ENCODE measurements at places on chromosomes 13 and 19.

DNA sequence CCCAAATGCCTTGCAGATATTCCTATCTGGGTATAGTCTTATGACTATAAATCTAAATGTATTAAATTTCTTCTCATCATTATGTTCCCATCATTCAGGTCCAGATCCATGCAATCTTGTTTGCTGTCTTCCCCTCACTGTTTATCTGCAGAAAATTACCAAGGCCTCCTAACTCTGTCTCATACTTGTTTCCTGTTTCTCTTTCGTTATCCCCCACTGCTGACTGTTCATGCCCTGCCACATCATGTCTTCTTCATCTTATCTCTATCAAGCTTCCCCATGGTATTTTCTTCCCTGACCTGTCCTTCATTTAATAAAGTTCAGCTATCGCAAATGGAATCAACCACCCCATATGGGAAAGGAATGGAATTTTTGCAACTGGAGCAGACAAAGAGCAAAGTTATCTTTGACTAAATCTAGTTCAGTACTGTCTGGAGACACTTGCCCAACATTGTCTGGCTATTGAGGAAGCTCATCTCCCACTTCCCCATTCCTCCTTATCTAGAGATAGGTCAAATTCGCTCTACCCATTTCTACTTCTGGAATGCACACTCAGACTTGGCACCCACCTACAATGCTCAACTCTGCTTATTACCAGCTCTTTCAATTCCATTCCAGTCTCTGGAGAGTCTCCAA, 1358.1 kb downstream of the EFNB2 start:
- no peak for DNase-seq

- DNase-seq, result no peak
Observed at GRCh38 chr19:42317535-42317934, 4.4 kb downstream of the TMEM145 start.

GRCh38 chr13:92187378-92187989, 789.1 kb downstream of the GPC5 start:
- DNase-seq, result no peak

DNA sequence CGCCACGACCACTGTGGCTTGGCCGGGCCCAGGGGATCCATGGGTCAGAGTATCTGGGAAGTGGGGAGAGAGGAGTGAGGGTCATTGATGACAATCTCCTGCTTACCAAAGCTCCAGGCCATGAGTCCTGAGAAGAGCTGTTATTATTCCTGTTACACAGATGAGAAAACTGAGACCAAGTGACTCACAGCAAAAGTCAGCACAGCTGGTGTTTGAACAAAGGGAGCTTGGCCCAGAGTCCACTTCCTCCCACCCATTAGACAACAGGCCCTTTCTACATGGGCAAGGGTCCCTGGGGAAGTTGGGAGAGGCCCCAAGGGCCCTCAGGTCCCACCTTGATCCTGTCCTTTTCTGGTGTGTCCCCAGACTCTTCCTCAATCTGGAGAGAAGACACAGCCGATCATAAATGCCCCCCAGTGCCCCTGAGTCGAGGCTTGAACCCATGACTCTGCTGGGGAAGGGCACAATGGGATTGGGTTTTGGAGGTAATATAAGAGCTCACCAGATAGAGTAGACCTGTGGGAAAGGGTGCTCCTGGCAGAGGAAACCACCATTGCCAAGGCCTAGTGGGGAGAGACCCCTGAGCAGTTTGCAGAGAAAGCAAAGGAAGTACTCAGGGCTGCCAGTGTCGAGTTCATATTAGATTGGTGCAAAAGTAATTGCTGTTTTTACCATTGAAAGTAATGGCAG, 6.8 kb downstream of the FUT6 start:
- no peak for DNase-seq

- no peak for DNase-seq
Observed at GRCh38 chr13:33204130-33204927, 81.2 kb downstream of the STARD13 start.

DNA sequence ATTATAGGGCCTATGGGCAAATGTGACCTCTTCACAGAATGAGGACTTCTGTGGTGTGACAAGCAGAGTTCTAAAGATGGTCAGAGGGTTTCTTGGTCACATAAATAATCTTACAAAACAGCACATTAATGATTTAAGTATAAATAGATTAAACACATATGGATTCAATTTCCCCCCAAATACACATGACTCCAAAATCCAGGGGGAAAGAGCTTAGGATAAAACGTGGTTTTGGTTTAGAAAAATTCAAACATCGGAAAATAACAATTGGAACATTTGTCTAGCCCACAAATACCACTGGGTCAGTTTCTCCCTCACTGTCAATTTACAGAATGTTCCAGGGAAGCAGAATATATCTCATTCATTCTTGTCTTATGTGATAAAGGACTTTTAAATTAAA, 283.1 kb downstream of the COG6 start:
- no peak for DNase-seq

DNA sequence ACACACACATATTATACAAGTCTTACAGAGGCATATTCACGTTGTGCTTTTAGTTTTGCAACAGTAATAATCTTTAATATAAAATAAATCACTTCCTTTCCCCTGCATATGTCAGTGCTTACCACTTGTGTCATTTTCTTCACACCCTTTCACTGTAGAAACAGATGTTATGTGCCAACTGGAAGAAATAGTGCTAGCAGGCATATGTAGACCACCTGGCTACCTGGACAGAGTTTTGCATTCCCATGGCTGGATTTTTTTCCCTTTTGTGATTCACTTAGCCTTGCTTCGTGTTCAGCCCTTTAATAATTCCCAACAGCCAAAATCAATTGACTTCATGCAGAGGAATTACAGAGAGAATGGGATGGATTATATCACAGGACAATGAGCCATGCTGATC, 399.1 kb upstream of the SPRY2 start:
- no peak for DNase-seq

DNA sequence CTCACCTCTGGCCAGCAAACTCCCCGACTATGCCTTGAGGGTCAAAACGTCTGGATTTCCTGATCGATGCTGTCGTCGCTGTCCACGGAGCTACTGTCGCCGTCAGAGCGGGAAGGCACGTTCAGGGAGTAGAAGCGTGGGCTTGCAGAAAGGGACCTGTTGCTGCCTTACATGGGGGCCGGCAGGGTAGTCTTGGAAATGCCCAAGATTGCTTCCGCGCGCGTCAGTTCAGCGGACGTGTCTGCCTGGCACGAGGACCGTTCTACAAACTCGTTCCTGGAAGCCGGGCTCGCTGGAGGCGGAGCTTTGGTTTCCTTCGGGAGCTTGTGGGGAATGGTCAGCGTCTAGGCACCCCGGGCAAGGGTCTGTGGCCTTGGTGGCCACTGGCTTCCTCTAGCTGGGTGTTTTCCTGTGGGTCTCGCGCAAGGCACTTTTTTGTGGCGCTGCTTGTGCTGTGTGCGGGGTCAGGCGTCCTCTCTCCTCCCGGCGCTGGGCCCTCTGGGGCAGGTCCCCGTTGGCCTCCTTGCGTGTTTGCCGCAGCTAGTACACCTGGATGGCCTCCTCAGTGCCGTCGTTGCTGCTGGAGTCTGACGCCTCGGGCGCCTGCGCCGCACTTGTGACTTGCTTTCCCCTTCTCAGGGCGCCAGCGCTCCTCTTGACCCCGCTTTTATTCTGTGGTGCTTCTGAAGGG, 15.4 kb downstream of the RB1 start:
- DNase-seq, result no peak

- no peak for DNase-seq
Observed at GRCh38 chr19:50361290-50362029, 4.0 kb downstream of the NAPSA start.

DNA sequence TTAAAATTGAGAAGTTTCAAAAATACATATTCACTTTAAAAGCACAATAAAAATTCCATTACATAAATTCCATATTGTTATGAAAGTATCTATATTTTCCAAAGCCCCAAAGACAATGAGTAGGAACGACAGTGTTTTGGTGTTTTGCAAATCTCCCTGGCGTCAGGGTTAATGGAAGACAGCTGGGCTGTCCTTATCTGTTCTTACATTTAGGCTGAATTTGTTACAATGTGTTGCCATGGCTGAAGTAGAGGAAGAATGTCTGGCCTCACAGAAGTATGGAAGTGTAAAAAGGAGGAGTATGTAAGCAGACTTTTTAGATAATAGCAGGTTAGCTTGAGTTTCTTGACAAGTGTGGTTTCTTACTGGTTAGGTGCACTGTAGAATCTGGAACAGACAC, 124.4 kb upstream of the SPATA13 start:
- DNase-seq, result no peak

DNA sequence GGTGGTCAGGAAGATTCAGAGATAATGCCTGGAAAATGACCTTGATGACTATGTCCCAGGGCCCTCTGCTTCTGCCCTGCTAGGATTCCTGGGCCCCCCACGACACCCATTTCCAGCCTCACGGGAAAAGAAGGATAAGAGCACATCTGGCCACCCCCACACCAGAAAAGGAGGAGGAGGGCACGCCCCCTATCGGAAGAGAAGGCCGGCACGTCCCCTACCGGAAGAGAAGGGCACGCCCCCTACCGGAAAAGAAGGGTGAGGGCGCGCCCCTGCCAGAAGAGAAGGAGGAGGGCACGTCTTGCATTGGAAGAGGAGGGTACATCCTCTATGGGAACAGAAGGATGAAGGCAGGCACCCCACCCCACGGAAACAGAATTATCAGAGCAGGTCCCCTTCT, 84.3 kb downstream of the IER2 start:
- DNase-seq, result peak; percentile 38

DNA sequence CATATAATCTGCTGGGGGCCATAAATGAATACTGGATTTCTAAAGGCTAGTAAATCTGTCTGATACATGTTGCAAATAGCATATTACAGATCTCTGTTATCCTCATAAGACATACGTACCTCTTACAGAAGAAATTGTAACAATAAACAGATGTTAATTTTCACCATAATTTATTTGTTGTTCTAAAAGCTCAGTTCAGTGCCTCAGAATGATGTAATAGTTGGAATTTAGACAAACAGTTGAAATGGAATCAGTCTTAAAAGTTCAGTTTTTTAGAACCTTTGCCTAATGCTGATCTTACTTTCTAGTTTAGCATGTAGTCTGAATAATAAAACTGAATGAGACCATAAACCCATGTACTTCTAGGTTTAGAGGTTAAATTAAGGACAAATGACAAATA, 43.1 kb downstream of the B3GLCT start:
- no peak for DNase-seq

DNA sequence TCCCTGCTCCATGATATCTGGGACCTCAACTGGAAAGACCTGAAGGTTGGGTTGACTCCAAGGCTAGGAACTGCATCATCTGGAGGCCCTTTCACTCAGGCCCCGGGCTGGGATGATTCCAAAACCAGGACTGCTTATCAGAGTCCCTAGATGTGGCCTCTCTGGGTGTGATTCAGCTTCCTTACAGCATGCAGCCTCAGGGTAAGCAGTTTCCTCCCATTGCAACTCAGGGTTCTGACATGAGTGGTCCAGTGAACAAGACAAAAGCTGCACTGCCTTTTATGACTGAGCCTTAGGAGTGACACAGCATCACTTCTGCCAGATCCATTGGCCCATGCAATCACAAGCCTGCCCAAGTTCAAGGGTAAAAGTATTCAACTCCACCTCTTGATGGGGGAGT, 502.8 kb downstream of the COG6 start:
- no peak for DNase-seq

- no peak for DNase-seq
Observed at GRCh38 chr13:39417131-39417530, 185.9 kb downstream of the LHFPL6 start.

DNA sequence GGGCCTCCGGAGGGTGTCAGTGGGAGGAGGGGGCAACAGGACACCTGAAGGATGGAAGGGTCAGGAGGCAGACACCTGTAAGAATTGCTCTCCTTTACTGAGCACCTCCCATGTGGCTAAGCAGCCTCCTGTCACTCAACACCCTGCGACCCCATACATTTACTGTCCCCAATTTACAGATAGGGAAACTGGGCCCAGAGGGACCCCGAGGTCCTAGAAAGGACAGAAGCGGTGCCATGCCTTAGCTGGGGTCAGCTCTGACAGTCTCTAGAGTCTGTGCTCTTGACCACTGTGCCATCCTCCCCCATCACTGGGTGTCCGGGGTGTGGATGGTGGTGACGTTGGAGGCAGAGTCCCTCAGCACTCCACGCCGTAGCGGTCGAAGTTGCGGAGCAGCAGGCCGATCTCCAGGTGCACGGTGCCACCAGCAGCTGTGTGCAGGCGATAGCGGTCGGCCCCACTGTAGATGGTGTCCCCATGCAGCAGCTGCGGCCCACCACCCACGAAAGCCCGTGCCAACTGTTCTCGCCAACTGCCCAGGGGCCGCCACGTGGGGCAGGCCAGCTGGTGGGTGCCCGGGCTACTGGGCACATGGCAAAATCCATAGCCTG, 726 bp upstream of the TGFB1 start:
- no peak for DNase-seq

GRCh38 chr13:37141011-37141410, 35.5 kb upstream of the CSNK1A1L start:
- no peak for DNase-seq

DNA sequence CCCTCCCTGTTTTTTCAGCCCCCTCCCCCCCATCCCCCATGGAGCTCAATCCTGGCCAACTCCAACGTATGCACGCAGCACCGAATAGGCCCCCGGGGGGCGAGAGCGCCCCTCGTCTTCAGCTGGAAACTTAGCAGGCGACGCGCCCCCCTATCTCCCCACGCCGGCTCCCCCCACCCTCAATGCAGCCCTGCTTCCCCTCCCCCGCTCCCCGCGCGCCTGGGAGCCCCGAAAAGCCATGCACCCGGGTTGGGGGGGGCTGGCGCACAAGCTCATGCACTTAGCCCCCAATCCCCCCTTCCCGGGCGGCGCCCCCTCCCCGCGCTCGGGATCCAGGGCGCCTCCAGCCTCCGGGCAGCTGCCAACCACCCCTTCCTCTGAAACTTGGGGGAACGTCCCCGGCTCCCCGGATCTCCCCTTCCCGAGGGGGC, 508 bp downstream of the ZBTB7A start:
- no peak for DNase-seq

DNA sequence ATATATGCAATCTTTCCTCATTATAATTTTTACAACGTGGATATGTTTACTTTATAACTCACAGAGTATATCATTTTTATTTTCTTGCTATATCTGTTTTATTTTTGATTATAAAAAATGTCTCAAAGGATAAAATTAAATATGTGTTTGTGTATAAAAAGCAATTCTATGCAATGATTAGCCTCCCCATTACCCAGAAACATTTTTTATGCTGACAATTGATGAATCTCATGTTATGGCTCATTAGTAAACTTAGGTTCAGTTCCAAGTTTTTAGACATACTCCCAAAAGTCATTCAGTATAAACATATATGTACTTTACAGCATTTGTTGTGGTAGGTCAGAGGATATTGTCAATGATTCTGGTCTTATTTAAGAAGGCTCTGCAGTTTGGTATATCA, 540.1 kb upstream of the SPRY2 start:
- DNase-seq, result no peak

GRCh38 chr13:25420161-25420560, 48.4 kb downstream of the ATP8A2 start:
- DNase-seq, result no peak

GRCh38 chr19:48965806-48966540, 864 bp downstream of the FTL start:
- peak; percentile 82 for DNase-seq

GRCh38 chr13:70842062-70842644, 733.9 kb upstream of the KLHL1 start:
- DNase-seq, result no peak

Measured in stimulated activated CD8-positive, alpha-beta memory T cell treated with anti-CD3 and anti-CD28 coated beads, Interleukin-4, amount 100 ng/mL, for 24 hours (primary cell).